ENCODE measurements at places on chromosomes 3 and 15.

DNA sequence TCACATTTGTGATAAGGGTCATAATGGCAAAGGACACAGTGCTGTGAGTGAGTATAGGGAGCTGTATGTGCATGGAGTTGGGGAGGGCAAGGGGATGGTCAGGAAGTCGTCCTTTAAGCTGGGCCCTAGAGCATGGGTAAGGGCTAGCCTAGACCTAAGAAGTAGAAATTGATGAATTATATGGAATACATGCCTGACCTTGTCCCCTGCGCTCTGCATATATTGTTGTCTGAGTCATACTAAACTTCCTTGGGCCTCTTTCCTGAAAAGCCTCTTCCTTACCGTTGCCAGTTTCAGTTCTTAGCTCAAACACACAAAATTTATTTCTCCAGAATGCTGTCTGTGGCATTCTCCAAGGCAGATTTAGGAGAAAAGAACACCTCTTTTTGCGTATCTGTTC is 4.6 kb downstream of the SNRK start:
- DNase-seq: no peak

DNA sequence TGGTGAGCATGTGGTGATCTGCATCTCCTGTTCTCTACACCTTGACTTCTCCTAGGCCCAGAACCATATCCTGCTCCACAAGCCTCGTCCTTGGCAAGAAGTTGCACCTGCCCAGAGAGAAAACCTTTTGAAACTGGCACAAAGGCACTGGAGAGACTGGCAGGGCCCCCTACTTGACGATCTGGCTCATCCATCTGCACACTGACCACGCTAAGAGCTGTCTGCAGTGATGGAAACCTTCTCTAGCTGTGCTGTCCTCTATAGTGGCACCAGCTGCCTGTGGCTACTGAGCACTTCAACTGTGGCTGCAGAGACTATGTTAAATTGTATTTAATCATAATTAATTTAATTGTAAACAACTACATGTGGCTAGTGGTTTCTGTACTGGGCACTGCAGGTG is 26.2 kb upstream of the SRP14 start:
- no peak for DNase-seq

GRCh38 chr15:73732930-73733329 is 20.2 kb downstream of the INSYN1 start:
- no peak for DNase-seq

- DNase-seq: no peak
These were observed 24.3 kb upstream of the KPNA1 start for GRCh38 chr3:122538956-122539490.

DNA sequence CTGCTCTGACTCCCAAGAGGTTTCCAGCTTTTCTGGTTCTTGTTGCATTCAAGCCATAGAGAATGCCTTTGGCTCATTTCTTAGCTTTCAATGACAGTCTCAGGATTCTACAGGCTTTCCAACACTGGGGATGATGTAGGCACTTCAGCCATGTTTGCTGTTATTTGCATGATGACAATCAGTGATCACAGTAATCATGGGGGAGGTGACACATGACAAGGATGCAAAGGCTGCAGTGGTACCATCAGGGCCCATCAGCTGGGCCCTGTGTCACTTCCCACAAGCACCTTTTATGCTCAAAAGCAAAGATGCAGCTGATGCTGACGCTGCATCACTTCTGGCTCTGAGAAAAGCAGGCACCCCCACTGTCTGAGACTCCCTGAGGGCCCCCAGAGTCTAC is 18.6 kb downstream of the EPHB1 start:
- no peak for DNase-seq
